Amniotic epithelial cell (primary cell): ENCODE measurements at places on chromosomes 13 and 19.

DNA sequence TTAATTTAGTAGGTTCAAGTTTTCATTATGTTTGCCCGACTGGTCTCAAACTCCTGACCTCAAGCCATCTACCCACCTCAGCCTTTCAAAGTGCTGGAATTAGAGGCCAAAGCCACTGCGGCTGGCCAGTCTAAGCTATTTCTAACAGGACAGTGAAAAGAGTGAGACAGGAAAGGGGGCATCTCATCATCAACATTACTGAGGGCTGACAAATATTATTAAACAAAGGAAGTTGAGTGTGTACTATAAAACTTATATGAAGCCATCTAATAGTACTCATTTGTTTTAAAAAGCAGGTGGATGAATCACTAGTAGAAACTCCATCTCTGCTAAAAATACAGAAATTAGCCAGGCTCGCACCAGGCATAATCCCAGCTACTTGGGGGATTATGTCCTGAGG lies 24.3 kb downstream of the ZNF611 start:
- no peak for DNase-seq

DNA sequence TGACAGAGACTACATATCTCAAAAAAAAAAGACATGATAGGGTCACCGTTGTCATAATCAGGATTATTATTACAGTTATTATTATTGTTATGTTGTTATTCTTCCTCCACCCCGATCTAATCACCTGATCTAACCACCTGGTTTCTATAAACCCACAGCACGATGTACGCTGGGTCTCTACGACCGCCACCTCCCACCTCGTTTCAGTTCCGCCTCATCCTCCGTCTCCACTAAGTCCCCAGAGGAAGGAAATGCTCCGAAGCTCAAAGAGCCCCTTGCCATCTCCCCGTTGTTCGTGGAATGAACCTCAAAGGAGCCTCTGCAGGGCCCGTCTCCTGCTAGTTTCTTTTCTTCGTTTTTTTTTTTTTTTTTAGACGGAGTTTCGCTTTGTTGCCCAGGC lies 15.9 kb upstream of the MEIS3 start:
- DNase-seq, result no peak

DNA sequence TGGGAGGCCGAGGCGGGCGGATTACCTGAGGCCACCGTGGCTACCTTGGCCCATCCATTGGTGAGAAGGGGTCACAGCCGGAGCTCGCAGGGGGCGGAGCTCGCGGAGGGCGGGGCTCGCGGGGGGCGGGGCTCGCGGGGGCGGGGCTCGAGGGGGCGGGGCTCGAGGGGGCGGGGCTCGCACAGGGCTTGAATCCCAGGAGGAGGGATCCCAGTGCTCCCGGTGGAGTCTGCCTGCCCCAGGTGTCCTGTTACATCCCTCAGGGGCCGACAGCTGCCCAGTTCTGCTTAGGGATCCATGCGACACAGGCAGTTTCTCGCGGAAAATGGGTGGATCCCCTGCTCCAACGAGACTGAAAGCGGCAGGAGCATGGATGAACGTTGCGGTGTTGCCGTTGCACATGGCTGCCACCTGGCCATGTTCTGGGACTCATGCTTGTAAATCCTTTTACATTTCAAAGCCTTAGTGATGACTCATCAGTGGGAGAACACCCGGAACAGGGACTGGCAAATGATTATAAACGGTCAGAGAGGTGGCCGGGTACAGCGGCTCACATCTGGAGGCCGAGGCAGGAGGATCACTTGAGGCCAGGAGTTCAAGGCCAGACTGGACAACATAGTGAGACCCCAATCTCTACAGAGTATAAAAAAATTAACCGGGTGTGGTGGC lies 25.1 kb downstream of the TMPRSS9 start:
- DNase-seq, result peak; percentile 82

- no peak for DNase-seq
These were observed at the start of gene CLDND2 for GRCh38 chr19:51368366-51369282. Gene CLDND2, minus strand, starts transcription at chr19:51369003. Its CDS starts 426 bp downstream, at chr19:51368577.

GRCh38 chr13:110468986-110469495 lies 92.5 kb downstream of the RAB20 start:
- no peak for DNase-seq

DNA sequence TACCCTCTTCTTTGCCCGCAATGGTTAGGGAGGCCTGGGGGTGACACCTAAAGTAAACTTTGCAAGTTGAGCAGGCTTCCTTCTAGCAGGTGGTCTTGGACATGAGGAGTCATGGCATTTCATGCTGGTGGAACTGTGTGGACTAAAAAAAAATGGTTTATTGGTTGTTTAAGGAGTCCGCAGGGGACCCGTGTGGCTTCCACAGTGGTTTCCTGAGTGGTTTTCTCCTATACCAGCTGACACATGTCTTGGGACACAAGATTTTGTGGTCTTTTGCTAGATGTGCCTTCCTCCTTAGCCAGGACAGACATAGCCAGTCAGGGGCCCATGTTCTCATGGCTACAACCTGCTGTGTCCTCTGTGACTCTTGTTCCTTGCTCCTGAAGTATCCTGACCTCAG lies 1.5 kb downstream of the ZNF543 start:
- DNase-seq, result no peak

DNA sequence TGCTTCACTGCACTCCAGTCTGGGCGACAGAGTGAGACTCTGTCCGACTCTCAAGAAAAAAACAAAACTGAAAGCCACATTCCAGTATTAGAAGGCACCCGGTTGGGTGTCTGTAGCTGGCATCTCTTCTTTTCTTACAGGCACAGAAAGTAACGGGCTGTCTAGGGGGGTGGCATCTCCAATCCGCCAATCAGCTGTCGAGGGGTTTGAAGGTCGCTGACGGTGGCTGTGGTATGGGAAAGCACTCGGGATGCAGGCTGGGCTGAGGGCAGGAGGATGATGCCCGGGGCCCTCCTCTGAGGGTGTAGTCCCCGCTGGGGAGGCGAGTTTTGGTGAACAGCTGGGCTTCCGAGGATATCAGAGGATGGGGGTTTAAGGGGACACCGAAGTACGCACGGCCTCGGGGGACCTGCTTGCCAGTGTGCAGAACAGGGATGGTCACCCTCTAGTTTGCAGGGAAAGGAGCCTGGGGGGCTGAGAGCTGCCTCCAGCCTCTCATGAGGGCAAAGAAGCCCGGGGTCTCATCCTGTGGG lies 27.0 kb upstream of the ZBTB7A start:
- no peak for DNase-seq

- no peak for DNase-seq
These were observed 1057.7 kb upstream of the PCDH20 start for GRCh38 chr13:62473190-62473943.

GRCh38 chr19:1247748-1248138 lies 640 bp upstream of the MIDN start:
- no peak for DNase-seq

GRCh38 chr19:48354332-48354992 lies 9.3 kb downstream of the TMEM143 start:
- no peak for DNase-seq

DNA sequence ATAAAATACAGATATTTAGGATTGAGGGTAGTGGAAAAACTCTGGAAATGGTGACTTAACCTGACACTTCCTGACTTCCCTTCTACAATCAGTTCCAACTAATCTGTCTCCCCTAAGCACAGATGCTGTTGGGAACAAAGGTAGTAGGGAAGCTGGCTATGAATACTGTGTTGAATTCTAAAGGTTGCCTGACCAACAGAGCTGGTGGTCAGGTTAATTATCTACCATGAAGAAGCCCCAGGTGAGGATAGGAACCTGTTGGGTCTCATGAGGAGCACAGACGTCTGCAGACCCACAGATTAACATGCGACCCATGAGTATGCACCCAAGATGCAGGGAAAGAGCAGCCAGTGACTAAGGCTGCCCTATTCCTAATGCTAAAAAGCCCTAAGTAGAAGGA lies 172.3 kb downstream of the DIAPH3 start:
- no peak for DNase-seq

DNA sequence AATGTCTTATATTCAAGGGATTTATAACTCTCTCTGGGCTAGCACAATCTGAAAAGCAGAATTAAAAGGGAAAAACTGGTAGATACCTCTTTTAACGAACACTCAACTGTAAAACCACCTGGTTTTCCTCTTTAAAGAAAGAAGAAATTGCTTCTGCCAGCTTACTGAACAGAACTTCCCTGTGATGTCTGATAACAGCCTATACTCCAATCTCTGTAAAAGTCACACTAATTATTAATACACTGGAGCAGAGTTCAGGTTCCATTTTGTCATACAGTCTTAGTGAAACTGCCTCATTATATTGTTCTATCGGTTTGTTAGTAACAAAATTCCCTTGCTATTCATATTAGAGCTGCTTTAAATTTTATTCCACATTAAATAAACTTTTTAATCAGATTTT lies 251.0 kb upstream of the STARD13 start:
- DNase-seq, result no peak

DNA sequence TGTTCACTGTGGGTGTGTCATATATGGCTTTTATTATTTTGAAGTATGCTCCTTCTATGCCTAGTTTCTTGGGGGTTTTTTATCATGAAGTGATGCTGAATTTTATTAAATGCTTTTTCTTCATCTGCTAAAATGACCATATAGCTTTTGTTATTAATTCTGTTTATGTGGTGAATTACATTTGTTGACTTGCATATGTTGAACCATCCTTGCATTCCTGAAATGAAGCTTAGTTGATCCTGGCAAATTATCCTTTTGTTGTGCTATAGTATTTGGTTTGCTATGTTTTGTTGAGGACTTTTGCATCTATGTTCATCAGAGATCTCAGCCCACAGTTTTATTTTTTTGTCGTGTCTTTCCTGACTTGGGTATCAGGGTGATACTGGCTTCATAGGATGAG lies 12.1 kb downstream of the GPC6 start:
- DNase-seq, result no peak

DNA sequence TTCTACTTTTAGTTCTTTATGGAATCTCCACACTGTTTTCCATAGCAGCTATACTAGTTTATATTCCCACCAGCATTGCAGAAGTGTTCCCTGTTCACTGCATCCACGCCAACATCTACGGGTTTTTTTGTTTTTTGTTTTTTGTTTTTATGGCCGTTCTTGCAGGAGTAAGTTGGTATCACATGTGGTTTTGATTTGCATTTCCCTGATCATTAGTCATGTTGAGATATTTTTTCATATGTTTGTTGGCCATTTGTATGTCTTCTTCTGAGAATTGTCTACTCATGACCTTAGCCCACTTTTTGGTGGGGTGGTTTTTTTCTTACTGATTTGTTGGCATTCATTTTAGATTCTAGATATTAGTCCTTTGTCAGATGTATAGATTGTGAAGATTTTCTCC lies 89.7 kb downstream of the FRY start:
- DNase-seq, result no peak

- no peak for DNase-seq
These were observed 11.7 kb downstream of the TRIP10 start for GRCh38 chr19:6751189-6751588.

GRCh38 chr13:101612735-101613134 lies 160.3 kb downstream of the ITGBL1 start:
- DNase-seq, result no peak

GRCh38 chr19:57829316-57829715 lies 783 bp upstream of the ZNF587B start:
- DNase-seq, result peak; percentile 96

DNA sequence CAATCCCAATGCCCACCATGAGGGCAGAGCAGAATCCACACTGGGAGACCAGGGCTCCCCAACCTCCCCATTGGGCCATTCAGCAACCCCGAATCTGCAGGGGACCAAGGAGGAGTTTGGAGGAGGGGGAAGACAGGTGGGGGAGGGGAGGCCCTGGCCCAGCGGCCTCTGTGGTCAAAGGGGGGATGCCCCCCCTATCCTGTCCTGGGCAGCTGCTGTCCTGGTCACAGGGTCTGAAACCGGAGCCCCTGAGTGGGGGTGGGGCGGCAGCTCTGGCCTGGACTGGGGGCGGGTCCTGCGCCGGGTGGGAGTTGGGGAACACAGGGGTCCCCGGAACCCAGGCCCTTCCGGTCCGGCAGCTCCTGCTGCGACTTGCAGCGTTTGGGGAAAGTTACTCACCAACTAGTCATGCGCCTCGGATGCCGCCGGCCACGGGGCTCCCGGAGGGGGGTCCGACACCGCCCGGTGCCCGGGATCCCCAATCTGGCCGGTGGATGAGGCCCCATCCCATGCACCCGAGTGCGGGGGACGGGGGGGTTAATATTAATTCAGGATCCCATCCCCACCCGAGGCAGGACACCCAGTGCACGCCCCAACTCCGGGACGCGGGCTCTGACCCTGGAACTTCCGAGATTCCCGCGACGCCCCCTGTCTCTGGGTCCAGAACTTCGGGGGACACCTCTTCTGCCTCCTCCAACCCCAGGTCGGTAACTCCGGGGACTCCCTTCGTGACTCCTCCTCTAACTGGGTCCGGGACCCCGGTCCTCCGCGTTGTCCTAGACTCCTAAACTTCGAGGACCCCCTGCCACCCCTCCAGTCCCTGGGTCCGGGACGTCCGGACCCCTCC lies 872 bp downstream of the HOMER3 start:
- DNase-seq, result peak; percentile 34

- no peak for DNase-seq
These were observed 703.8 kb downstream of the DIAPH3 start for GRCh38 chr13:59459972-59460371.

DNA sequence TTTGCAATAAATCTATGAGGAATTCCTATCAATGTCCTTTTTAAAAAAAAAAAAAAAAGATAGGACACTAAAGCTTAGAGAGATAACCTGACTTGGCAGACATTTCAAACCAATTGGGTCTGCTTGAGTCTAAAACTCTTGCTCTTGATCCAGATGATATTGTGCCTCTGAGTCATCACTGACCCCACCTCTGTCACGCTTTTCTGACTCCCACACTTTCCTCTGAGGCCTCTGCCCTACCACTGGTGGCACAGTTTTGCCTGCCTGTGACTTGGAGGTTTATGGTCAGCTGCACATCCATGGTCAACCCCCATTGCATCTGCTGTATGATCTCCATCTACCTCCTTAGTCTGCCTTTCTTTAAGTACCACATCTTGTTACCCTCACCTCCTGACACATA lies 328.7 kb downstream of the SPRY2 start:
- no peak for DNase-seq
